ENCODE measurements at places on chromosomes 5 and 9. TPM values are rescaled to one million over a fixed set of nuclear protein-coding genes. Genes with fewer than 3 reads are reported as not detected.

Gene GCNT4
- 0.69 TPM for polyA plus RNA-seq

Gene C1QTNF2
- 1.1 TPM for polyA plus RNA-seq

Gene RANBP17
- 11.6 TPM for polyA plus RNA-seq

Gene F12
- polyA plus RNA-seq = 0.48 TPM

Gene PKD2L2
- not detected for polyA plus RNA-seq

Gene CCNO
- polyA plus RNA-seq = not detected

Gene IL7R
- 36.5 TPM for polyA plus RNA-seq
